MG63 (cell line): ENCODE measurements at places on chromosomes 6 and 20. TPM values are rescaled to one million over a fixed set of nuclear protein-coding genes. Genes with fewer than 3 reads are reported as not detected.

DNA sequence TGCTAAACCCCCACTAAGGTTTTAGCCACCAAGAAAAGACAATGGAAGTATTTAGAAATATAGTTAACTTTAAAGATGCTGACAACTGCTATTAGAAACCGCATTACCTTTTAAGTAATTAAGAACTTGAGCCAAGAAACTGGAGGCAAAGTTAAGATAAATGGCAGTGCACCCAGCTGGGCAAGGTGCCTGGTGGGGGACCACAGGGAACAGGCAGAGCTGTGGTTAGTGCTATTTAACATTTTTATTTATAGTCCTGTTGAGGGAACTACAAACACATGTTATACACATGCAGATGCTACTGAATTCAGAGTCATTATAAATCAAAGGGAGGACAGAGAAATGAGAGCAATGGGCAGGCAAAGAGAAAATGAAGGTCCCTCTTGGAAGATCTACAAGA is 447.9 kb downstream of the TFAP2B start:
- DNase-seq = no peak

MPC1 gene
- total RNA-seq = 44.4 and 58.0 TPM in 2 replicates

GRCh38 chr20:23165964-23166363 is 79.8 kb upstream of the CD93 start:
- no peak for DNase-seq

KATNA1 gene
- 26.9 and 34.1 TPM in 2 replicates for total RNA-seq

TBXT gene
- total RNA-seq = not detected in 2 replicates

TBX18 gene
- 16.4 and 31.6 TPM in 2 replicates for total RNA-seq
